ENCODE measurements at places on chromosomes 1 and 21.

- no peak for DNase-seq
These were observed 12.4 kb downstream of the PLPP3 start for GRCh38 chr1:56566994-56567393.

DNA sequence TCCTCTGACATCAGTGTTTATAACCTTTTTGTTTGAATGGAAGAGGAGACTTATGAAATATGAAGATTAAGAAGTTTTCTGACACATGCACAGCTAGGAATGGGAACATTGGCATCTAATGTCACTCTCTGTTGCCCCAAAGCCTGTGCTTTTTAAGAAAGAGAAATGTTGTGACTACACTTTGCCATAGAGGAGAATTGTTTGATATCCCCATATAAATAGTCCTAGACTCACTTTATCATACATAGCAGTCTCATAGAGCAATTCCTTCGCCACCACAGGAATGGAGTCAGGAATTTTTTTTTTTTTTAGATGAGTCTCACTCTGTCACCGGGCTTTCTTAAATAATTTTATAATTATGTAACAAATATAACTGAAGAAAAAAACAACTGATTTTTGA lies 1.5 kb downstream of the KRTAP21-3 start:
- no peak for DNase-seq

GRCh38 chr21:20250337-20250736 lies 747.9 kb upstream of the NCAM2 start:
- no peak for DNase-seq

DNA sequence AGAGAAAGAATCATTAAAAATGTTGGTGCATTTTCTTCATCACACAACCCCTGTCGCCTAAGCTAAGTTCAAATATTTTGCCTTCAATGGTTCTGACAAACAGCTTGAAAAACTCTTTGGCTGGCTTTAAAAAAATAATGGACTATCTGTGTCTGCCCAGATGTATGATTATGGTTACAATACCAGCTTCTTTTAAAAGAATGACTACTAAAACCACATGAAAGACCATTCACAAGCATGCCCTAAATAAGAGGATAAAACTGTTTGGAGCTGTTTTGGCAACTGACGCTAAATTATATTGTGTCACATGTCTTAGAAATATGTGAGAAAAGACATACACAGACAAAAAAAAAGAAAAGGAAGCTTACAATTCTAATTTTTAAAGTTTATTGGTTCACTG lies 23.7 kb upstream of the PLPPR4 start:
- DNase-seq: no peak

GRCh38 chr1:21118167-21118566 lies 58.5 kb downstream of the EIF4G3 start:
- no peak for DNase-seq

GRCh38 chr21:42209801-42210479 lies 9.0 kb upstream of the ABCG1 start:
- DNase-seq: no peak

- DNase-seq: no peak
These were observed 2.6 kb downstream of the C1orf116 start for GRCh38 chr1:207029701-207030521.

DNA sequence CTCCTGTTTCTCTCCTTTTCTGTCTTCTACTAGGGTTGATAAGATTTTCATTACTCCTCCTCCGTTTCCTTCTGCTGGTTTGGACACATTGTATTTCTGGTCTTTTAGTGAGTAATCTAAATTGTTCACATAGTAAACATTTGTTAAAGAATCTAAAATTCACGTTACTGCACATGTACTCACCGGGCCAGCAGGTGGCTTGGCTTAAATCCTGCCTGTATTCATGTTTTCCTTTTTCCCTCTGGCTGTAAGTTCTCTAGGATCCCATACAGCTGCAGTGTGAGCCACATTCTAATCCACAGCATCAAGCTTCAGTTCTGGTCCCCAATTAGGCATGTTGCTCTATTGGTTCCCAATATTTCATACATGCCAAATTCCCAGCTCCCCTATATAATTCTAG lies 958.3 kb downstream of the ADGRL2 start:
- no peak for DNase-seq

GRCh38 chr1:113434081-113434873 lies 44.0 kb downstream of the MAGI3 start:
- no peak for DNase-seq

DNA sequence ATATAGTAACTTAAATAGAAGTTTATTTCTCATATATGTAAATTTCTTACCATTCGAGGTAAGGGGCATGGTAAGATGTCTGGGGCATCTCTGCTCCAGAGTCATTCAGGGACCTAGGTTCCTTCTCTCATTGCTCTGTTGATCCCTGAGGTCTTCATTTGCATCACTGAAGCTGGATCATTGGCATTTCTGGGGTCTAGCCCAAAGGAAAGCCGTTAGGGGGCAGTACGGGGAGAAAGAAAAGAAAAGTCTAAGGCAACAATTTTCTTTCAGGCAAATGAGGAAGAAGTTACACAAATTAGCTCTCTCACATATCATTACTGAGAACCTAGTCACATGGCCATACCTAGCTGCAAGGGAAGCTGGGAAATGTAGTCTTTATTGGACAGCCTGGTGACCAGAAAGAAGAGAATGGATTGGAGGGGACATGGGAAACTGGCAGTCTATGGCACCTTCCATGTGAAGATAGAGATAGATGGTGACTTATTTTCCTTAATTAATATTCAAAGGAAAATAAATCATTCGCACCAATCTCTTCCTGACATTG lies 10.2 kb upstream of the SUSD4 start:
- DNase-seq: no peak

DNA sequence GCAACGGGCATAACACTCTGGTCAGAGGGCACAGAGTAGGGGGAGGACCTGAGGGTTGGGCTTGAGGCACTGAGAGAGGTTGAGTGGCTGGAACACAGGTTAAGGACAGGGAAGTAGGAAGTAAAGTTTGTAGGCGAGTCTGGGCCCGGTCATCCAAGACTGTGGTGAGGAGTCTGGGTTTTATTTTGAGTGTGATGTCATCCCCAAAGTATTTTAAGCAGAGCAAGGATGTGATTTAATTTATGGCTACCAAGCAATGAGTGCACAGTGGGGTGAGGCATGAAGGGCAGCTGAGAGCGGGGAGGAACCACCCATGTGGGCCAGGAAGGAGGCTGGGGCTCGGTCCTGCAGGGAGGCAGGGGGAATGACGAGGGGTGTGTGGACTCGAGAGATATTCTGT lies 11.2 kb upstream of the VWA5B1 start:
- no peak for DNase-seq

GRCh38 chr1:99598738-99599411 lies 47.0 kb upstream of the PALMD start:
- DNase-seq: no peak

- DNase-seq: peak; percentile 54
These were observed 5.8 kb upstream of the SPATC1L start for GRCh38 chr21:46189959-46190490.

GRCh38 chr1:95042286-95042685 lies 30.5 kb downstream of the ALG14 start:
- no peak for DNase-seq

DNA sequence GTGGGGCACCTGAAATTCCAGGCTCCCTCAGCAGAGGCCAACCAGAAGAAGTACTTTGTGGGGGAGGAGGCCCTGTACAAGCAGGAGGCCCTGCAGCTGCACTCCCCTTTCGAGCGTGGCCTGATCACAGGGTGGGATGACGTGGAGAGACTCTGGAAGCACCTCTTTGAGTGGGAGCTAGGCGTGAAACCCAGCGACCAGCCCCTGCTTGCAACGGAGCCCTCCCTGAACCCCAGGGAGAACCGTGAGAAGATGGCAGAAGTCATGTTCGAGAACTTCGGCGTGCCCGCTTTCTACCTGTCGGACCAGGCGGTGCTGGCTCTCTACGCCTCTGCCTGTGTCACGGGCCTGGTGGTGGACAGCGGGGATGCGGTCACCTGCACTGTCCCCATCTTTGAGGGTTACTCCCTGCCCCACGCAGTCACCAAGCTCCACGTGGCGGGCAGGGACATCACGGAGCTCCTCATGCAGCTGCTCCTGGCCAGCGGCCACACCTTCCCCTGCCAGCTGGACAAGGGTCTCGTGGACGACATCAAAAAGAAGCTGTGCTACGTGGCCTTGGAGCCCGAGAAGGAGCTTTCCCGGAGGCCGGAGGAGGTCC lies 634 bp downstream of the ACTRT2 start:
- DNase-seq: peak; percentile 45

DNA sequence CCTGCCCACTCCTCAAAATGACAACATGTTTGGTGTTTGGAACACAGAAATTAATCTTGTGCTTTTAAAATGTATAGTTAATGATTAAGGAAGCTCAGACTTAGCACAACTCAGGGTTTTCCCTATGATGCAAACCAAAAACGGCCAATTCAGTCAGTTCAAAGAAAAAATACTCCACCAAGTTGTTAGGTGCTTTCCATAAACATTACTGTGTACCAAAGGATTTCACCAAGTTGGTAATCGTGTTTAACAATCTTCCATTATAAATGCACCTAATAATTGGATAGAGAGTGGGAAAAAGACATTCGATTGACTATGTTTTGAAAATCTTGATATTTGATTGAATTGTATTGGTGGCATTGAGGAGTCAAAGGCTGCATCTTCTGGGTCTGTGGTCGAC lies 33.3 kb upstream of the DUSP10 start:
- DNase-seq: no peak

GRCh38 chr1:212290608-212291007 lies 5.4 kb downstream of the PPP2R5A start:
- no peak for DNase-seq

GRCh38 chr1:223651291-223651991 lies 14.1 kb downstream of the CAPN8 start:
- DNase-seq: no peak

GRCh38 chr1:2866422-2867086 lies 65.1 kb upstream of the TTC34 start:
- no peak for DNase-seq

DNA sequence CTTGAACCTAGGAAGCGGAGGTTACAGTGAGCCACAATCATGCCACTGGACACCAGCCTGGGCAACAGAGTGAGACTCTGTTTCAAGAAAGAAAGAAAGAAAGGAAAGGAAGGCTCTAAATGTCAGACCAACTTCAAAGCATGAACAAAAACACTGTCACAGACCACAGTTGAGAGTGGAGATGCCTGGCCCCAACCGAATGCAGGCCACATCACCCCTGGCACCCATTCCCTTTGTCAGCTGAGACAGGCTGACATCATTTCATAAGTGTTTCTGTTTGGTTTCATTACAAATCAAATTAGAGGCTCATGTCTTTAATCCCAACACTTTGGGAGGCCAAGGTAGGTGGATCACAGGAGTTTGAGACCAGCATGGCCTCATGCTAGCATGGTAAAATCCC lies 28.6 kb upstream of the NADK start:
- no peak for DNase-seq

- DNase-seq: no peak
These were observed 8.7 kb downstream of the UBIAD1 start for GRCh38 chr1:11281518-11282331.

GRCh38 chr1:64861611-64862010 lies 104.7 kb downstream of the JAK1 start:
- no peak for DNase-seq

- DNase-seq: no peak
These were observed 3.0 kb upstream of the RGS2 start for GRCh38 chr1:192805832-192806323.

DNA sequence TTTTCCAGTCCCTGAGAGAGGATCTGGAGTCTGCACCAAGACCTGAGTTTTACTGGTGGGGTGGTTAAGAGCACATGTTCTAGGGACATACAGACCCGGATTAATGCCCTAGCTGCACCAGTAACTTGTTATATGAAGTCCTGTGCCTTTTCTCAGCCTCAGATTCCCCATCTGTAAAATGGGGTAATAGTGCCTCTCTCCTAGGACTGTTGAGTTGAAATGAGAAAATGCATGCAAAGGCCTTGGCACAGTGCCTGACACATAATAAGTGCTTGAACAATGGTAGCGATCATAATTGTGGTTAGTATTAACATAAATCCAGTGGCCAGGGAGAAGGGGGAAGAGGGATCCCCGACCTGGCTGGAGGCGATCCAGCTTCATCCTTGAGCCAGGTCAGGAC lies 12.3 kb downstream of the AHDC1 start:
- DNase-seq: no peak

DNA sequence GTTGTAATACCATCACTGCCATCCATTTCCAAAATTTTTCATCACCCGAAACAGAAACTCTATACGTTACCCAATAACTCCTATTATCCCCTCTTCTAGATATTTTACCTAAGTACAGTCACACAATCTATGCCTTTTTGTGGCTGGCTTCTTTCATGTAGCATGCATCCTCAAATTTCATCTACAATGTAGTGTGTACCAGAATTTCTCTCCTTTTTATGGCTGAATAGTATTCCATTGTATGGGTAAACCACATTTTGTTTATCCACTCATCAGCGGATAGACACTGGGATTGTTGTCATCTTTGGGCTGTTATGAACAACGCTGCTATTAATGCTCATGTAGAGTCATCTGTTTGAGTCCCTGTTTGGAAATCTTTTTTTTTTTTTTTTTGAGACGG lies 21.2 kb downstream of the KIAA2013 start:
- no peak for DNase-seq

DNA sequence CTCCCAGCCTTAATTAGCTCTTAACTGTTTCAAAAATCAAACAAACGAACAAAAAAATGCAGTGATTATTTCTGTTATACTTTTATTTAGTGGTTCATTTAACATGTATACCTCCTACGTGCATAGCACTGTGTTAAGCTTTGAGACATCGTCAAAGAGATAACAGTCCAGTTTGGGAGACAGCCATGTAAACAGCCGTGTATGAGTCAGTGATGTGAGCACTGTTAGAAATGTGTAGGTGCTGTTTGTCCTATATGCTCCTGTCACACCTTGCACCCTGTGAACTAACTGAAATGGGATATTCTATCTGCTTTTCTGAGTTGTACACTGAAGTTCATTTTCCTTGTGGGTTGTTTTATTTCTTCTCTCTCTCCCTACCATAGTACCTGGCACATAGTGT lies 109.7 kb upstream of the CACYBP start:
- DNase-seq: no peak

GRCh38 chr21:14453339-14454015 lies 70.5 kb upstream of the HSPA13 start:
- no peak for DNase-seq

DNA sequence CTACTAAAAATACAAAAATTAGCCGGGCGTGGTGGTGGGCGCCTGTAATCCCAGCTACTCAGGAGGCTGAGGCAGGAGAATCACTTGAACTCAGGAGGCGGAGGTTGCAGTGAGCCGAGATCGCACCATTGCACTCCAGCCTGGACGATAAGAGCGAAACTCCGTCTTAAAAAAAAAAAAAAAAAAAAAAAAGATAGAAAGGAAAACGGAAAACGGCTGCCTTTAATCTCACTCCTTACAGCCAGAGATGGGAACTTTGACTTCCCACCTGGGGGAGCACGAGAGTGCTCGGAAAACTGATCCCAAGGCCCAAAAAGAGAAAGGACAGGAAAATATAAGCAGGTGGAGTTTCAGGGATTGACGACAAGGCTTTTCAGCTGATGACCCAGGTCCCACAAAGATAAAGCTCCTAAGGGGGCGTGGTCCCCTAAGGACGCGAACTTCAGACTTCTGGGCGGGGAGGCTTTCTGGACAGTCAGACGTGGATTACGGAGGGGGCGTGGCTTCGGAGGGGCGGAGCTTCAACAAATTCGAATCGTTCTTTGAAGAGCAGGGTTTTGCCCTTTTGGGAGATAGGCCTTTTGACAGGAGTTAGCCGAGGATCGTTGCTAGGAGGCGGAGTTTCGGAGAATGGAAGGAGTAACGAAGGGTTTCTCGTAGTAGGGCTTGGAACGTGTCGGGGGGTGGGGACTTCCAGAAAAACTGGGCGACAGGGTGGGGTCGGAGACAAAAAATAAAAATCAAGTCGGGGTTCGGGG lies 958 bp upstream of the CKS1B start:
- DNase-seq: peak; percentile 98
